NCI-H146 (cell line): ENCODE measurements at places on chromosomes 6 and 20.

DNA sequence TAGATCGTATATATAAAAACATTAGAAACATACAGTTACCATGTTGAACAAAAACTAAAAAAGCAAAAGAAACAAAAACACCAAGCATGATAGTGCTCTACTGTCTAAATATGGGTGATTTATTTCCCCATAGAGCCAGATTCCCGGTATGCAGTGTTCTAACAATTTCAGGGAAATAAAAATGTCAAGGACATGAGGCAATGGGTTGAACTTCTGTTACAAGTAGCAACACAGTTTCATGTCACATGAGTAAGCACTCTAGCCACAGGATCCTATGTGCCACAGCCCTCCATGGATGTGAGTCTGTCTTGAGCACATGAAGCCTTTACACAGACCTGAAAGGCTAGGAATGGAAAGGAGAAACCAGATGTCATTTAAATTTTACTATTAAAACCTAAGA lies 96.0 kb downstream of the MAP3K5 start:
- DNase-seq: peak; percentile 16

DNA sequence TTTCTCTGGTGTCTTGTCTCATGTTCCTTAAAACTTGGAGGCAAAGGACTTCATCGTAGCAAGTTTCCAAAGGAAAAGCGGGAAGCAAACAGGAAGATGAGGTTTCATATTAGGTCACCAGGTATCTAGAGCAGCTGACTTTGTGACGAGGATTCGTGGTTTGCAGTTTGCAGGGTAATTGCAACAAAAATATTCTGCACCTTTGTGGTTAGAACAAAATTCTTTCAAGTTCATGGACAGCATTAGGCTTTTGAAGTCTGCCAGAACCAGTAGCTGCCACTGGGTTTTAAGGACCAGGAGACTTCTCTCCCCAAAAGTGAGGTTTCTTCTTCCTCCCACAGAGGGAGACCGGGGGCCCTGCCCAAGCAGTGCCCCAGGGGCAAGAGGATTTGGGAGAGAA lies 63.4 kb downstream of the RPP40 start:
- no peak for DNase-seq

- DNase-seq: no peak
These were observed 62.6 kb downstream of the OGFRL1 start for GRCh38 chr6:71351190-71351589.

DNA sequence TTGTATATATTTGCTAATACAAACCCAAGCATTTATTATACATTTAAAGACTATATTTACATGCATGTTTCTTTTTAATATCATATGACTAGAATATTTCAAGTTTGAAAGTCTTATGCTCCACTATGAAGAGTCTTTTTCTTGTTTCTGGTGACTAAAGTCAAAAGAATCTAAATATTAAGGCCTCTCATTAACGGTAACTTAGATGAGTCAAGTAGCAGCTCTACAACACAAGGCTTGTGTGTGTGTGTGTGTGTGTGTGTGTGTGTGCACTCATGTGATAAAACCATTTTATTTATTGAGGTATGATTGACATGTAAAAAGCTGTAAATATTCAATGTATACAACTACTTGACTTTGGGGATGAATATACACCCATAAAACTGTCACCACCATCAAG lies 275.6 kb downstream of the TFAP2B start:
- no peak for DNase-seq

DNA sequence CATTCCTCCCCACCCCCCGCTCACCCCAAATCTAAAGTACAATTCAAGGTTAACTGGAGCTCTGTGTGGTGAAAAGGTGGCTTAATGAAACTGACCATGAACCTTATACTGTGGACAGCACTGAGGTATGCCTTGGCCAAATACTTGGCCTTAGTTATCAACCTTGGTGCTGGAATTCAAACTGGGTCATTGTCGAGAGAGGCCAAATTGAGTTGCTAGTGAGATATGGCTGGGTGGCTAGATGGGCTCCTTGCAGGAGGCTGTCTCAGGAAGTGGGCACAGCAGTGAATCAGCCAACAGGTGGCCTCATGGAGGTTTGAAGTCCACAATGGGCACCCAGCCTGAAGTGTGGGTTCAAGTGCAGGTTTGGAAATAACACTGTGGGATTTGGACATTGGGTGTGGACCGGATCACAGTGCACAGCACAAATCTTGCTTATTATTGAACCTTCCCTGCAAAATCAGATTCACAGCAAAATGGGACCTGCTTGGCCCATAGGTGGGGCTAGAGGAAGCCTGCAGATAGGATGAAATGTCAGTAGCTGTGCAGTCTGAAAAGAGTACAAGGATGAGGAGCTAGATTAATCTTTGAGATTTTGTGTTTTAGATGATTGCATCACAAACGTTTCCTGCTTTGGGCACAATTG lies 5.6 kb upstream of the BTBD3 start:
- peak; percentile 58 for DNase-seq

GRCh38 chr20:2829376-2829775 lies 11.1 kb downstream of the PCED1A start:
- no peak for DNase-seq

DNA sequence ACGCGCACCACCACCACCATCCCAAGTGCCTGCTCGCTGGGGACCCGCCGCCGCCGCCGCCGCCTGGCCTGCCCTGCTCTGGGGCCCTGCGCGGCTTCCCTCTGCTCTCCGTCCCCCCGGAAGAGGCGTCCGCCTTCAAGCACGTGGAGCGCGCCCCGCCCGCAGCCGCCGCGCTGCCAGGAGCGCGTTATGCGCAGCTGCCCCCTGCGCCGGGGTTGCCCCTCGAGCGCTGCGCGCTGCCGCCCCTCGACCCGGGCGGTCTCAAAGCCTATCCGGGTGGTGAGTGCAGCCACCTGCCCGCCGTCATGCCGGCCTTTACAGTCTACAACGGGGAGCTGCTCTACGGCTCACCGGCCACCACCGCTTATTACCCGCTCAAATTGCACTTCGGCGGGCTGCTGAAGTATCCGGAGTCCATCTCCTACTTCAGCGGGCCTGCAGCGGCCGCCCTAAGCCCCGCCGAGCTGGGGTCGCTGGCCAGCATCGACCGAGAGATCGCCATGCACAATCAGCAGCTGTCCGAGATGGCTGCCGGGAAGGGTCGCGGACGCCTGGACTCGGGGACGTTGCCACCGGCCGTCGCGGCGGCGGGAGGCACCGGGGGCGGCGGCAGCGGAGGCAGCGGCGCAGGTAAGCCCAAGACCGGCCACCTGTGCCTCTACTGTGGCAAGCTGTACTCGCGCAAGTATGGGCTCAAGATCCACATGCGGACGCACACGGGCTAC lies 7.2 kb downstream of the PRDM13 start:
- peak; percentile 44 for DNase-seq

GRCh38 chr20:24632581-24632980 lies 163.2 kb downstream of the SYNDIG1 start:
- no peak for DNase-seq

- no peak for DNase-seq
These were observed 90.2 kb downstream of the THBS2 start for GRCh38 chr6:169163411-169163901.

- DNase-seq: no peak
These were observed 52.1 kb downstream of the RIPOR2 start for GRCh38 chr6:24883618-24884017.

DNA sequence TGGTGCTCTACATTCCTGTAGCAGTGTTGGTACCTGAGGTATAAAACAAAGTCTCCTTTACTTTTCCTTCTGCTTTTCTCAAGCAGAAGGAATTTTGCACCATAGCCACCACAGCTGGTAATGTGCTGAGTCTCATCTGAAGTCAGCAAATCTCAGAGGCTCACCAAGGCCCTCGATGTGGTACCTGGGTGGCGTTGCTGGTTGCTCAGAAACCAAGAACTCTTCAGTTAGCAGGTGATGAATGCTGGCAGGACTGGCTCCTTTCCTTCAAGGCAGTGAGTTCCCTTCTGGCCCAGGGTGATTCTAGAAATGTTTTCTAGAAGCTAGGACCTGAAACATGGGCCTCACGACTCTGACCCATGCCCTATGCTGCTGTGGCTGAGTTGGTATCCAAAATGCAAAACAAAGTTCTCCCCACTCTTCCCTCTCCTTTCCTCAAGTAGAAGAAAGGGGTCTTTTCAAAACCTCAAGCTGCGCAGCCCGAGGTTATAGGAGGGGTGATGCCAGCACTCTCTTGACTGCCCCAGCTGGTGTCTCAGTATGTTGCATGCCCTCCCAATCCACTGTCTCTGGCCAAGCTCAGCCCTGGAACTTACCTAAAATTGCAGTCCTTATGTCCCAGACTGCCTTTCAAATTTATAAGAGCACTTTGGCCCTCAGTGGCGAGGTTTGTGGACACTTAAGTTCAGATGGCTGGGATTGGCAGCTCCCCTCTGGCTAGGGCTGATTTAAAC lies 592.3 kb downstream of the FRK start:
- no peak for DNase-seq

GRCh38 chr6:153048631-153049030 lies 46.1 kb upstream of the MTRF1L start:
- no peak for DNase-seq

GRCh38 chr20:59429396-59429795 lies 129.0 kb downstream of the EDN3 start:
- no peak for DNase-seq

DNA sequence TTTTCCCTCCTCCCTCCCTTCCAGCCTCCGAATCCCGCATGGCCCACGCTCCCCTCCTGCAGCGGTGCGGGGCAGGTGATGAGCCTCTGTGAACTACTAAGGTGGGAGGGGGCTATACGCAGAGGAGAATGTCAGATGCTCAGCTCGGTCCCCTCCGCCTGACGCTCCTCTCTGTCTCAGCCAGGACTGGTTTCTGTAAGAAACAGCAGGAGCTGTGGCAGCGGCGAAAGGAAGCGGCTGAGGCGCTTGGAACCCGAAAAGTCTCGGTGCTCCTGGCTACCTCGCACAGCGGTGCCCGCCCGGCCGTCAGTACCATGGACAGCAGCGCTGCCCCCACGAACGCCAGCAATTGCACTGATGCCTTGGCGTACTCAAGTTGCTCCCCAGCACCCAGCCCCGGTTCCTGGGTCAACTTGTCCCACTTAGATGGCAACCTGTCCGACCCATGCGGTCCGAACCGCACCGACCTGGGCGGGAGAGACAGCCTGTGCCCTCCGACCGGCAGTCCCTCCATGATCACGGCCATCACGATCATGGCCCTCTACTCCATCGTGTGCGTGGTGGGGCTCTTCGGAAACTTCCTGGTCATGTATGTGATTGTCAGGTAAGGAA lies at the start of gene OPRM1:
TSS of gene OPRM1 (plus strand) at position 10 of the 612 bp plus-strand sequence. CDS start at position 315, 305 bp downstream.
- no peak for DNase-seq

DNA sequence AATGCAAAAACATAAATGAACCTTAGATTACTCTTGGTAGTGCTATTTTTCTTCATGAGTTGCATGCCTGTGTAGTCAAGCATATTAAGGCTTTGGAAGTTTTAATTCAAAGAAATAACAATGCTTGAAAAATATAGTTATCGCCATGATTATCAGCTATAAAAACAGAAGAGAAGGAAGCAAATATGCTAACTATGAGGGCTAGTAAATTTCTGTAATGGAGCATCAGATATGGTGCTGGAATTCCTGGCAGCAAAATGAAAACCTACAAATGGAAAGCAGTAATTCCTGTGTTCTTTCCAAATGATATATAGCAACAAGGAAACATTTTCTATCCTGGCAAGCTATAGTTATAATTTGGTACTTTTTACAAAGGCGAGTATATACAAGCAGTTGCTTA lies 29.7 kb downstream of the DOP1A start:
- no peak for DNase-seq

DNA sequence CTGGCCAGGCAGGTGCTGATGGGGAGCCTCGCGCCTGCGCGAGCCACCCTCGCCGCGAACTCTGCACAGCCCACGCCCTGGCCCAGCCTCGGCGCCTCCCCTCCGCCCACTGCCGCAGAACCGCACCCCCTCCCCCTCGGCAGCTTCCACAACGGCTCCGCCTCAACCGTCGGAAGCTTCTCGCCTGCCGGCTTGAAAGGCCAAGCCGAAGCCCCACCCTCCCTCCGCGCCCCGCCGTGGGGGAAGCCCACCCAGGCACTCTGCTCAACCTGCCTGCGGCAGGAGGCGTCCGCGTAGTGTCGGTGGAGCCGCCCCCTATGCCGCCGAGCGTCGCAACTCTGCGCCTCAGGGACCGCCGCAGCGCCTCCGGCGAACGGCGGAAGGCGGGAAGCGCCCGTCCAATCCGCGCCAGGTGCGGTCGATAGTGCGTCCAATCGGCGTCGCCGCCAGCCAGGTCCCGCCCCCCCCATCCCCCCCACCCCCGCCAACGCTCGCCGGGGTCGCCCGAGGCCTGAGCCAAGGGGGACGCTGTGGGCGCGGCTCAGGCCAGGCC lies at the start of gene SYCP2:
TSS of gene SYCP2 (minus strand) at position 342 of the 553 bp plus-strand sequence. CDS start 11,224 bp downstream, outside the sequence.
- peak; percentile 77 for DNase-seq

- DNase-seq: no peak
These were observed 33.6 kb upstream of the RIPOR2 start for GRCh38 chr6:24969343-24969860.

- DNase-seq: no peak
These were observed 77.9 kb downstream of the MRPL14 start for GRCh38 chr6:44049163-44049988.
